Left renal pelvis (tissue), 4 donors: ENCODE measurements at places on chromosomes 3 and 15. TPM values are rescaled to one million over a fixed set of nuclear protein-coding genes. Genes with fewer than 3 reads are reported as not detected.

The PLS1 gene
- polyA plus RNA-seq, result 29.9 TPM

The HDC gene
- 0.49 TPM for polyA plus RNA-seq

The CFAP44 gene
- polyA plus RNA-seq, result 11.1 TPM

The FSIP1 gene
- 0.26 TPM for polyA plus RNA-seq

The ASB14 gene
- polyA plus RNA-seq, result 0.78 TPM

The CNTN6 gene
- 2.6 TPM for polyA plus RNA-seq

The EPHA3 gene
- 5.2 TPM for polyA plus RNA-seq

The ISLR2 gene
- 2.4 TPM for polyA plus RNA-seq

The FBXL22 gene
- polyA plus RNA-seq, result 1.1 TPM

The SST gene
- polyA plus RNA-seq, result 0.34 TPM

The FOXL2 gene
- polyA plus RNA-seq, result not detected

The CRABP1 gene
- polyA plus RNA-seq, result 58.5 TPM

DNA sequence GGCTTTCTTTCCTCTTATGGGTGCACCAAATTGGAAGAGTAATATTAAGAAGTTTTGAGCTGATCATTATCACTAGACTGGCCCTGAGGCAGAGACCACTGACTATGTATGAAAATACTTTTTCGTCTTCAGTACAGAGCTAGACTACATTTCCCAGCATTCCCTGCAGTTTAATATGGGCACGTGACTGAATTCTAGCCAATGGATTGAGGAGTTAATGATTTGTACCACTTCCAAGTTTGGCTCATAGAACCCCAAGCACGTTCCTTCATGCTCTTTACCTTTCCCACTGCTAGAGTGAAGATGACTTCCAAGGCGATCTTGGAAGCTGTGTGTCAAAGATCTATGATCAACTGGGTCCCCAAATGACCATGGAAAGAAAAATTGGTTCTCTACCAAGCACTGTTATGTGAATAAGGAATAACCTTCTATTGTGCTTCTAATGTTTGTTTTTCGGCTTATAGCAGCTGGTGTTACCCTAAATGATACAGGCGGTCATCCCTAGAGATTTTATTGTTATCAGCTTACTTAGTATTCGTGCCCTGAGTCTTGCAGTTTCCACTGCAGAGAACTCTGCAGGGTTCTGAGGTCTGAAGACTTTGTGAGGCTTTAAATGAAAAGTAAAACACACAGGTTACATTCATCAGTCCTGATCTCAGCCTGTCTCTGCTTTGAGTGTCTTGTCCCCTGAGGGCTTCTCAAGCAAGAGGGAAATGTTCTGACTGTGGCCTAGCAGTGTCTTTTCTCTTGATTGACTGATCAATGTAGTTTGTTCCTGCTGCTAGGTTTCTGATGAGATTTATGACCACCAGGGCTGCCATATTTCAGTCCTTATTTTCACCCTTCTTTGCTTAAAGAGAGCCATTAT, 486.8 kb downstream of the PDCD6IP start:
- DNase-seq, result no peak

GRCh38 chr15:99703603-99704443, 29.4 kb downstream of the LYSMD4 start:
- no peak for DNase-seq

- no peak for DNase-seq
Observed at GRCh38 chr3:116263842-116264545, 181.3 kb downstream of the LSAMP start.

DNA sequence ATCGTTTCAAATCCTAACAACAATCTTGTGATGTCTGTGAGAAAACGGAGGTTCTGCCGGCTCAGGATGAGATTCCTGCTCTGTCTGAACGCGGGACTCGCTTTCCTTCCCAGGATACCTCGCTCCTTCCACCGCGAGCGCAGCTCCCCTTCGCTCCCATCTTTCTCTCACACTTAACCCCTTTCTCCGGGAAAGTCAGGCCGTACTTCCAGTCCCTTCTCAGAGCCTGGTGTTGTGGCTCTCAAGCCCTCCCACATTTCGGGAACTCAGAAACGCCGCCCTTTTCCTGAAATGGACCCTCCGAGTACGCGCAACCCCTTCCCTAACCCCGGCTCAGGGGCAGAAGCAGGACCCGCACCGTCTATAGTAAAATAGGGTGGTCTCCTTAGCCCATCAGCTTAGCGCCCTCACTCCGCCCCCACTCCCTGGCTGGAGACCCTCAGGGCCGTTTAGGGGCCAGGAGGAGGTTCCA, 378 bp upstream of the FEM1B start:
- DNase-seq, result peak; percentile 75

- no peak for DNase-seq
Observed at GRCh38 chr15:61685534-61685933, 374.7 kb downstream of the VPS13C start.

DNA sequence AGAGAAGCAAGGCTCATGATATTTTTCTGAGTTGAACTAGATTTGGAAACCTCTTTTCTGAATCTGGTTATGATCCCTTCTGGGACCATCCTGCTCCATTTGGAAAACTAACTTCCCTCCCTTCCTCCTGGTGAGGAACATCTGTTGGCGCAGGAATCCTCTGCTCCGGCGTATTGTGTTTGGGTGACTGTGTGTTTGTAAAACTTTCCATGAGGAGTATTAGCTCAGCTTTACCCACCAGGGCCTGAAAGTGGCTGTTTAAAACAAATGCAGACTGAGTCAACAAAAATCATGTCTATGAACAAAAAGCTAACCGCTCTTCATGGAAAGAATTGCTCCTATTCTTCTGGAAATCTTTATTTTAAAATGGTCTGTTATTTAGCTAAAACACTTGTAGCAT, 17.7 kb downstream of the STARD9 start:
- no peak for DNase-seq

DNA sequence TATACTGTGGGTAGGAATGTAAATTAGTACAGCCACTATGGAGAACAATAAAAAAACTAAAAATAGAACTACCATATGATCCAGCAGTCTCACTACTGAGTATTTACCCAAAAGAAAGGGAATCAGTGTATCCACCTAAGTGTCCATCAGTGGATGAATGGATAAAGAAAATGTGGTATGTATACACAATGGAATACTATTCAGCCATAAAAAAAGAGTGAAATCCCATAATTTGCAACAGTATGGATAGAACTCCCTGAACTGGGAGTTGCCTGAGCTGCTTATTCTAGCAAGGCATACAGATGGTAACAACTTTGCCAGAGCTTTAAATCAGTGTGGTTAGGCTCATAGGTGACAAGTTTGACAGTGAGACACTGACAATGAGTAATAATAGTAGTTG, 16.1 kb upstream of the APH1B start:
- DNase-seq, result no peak

GRCh38 chr3:57464011-57464410, 80.1 kb downstream of the DNAH12 start:
- no peak for DNase-seq

DNA sequence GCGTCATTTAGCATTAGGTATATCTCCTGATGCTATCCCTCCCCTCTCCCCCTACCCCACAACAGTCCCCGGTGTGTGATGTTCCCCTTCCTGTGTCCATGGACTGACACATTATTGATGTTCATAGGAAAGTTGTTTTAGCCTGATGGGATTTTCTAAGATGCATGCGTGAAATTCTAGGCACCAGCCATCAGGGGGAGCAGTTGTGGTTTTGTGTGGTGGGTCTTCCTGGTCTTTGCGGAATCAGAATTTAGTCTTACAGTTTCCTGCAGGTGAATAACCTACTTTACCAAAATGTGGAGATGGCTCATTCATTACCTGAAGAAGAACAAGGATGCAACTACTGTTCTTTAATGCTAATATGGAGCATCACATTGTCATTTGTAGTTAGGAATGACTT, 455.0 kb upstream of the THBS1 start:
- no peak for DNase-seq

DNA sequence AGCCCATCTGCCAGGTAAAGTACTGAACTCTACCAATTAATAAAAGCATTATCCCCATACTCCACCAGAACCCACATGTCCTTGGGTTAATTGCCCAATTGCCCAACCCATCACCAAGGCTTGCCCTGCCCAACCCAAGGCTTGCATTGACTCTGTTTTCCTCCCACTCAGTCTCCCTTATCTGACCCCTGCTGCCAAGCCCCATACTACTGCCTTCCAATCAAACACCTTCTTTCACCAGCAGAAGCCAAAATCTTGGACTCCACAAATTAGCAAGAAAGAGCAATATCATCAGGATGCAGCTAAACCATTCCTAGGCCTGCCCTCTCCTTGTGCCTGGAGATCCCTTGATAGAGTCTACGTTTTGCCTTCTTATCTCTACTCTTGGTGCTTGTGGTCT, 602.9 kb downstream of the NTRK3 start:
- no peak for DNase-seq

DNA sequence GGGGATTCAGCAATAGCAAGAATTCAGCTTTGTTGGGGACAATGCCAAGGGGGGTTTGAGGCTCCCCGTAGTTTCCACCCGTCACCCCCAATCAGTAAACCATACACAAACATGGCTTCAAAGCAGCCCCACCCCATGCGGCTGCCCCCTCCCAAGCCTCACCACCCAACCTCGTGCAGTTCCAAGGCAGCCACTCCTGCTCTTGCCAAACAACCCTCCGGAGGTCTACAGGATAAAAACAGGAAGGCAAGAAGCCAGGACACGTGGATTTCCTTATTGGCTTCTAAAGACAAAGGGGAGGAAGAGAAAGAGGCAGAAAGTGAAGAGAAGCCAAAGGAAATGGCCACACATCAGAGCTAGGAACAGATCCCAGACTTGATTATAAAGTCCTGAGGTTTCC, 121.1 kb downstream of the SHQ1 start:
- DNase-seq, result no peak

GRCh38 chr3:144458283-144458682, 486.7 kb downstream of the DIPK2A start:
- DNase-seq, result no peak

GRCh38 chr3:182078929-182079328, 367.2 kb downstream of the SOX2 start:
- DNase-seq, result no peak

- DNase-seq, result no peak
Observed at GRCh38 chr15:96893159-96893906, 562.8 kb downstream of the NR2F2 start.

- DNase-seq, result no peak
Observed at GRCh38 chr3:46380471-46381221, 9.9 kb downstream of the CCR5 start.

DNA sequence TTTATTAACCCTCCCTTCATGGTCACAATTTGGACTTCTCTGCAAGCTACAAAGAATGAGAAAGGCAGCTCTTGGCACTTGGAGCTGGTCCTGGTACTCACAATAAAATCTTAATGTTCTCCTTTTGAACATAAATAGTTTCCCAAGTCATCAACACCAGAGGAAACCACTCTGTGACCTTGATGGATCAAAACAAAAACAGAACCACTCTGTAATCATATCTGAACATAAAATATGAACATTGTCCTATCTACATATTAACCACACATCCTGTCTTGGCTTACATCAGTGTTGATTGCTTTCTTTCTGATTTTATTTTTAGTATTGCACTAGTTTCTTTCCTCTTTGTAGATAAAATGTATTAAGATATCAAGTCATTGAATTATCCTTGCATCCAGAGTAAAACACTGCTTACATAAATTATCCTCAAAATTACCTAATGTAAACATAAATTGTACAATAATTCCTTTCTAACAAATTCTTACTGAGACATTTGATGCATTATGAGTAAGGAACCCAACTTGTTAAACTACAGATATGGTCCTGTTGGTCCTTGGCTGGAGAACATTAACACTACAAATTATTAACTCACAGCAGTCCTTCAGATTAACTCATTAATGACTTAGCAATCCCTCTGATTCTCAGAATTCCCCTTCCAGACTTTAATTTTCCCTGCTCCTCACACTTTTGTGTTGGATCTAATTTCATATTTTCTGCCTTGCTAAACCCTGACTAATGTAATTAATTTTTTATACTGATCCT, 860.5 kb downstream of the DIPK2A start:
- no peak for DNase-seq

DNA sequence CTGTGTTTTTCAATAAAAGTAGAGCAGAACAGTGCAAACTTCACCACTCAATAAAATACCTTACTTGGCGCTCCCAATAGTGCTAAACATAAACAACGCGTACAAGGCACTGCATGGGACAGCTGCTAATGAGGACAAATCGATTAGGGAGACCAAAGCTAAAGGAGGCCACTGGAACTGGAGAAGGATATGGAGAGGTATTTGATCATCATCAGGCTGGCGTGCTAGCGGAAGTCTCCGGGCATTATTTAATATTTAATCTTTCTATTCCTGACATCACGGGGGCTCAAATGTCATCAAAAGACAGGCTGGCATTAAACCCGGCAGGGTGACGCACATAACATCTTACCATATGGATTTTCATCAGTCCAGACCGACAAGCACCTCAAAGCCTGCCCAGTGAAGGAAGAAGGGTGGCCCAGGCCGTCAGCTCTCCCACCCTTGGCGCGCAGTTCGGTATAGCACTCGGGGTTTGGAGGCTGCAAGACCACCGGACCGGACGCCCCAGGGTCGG, 604 bp downstream of the CCPG1 start:
- no peak for DNase-seq

DNA sequence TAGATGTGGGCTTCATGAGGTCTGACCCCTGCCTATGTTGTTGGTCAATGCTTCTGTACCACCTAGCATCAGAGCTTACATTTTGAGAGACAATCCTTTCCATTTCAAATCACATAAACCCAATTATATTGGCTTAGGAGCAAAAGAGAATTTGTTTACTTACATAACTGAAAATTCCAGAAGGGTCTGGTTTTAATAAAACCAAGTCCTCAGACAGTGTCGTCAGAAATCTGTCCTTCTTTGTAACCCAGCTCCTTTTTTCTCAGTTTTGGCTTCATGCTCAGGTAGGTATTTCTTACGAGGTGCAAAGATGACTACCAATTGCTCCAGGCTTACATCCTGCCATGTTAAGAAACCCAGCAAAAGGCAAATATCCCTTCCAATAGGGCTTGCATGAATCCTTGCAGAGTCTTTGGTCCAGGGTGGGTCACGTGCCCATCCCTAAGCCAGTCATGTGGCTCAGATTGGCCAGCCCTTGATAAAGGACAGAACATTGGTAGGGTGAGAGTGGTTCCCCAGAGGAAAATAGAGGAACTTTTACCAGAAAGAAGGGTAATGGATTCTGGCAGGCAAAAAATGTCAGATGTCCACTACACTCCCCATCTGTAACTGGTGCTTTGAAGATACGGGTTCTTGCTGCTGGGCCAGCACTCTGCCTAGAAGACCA, 50.2 kb upstream of the VILL start:
- no peak for DNase-seq

- DNase-seq, result no peak
Observed at GRCh38 chr3:124927574-124928045, 6.9 kb downstream of the MUC13 start.

DNA sequence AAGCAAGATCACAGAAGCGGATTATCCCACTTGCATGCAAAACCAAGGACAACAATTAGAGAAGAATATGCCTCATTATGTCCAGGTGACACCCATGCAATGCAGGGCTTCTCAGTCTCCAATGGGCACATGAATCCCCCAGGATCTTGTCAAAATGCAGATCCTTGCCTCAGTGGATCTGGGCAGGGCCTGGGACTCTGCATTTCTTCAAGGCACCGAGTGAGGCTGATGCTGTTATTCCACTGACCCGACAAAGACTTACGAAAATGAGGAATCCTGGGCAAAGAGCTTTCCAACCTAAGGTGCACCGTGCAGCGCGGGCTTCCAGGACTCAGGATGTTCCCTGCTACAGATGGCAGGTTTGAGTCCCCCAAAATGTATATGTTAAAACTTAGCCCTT, 99.2 kb downstream of the ATP10A start:
- no peak for DNase-seq
